ENCODE measurements at places on chromosomes 2 and 18. TPM values are rescaled to one million over a fixed set of nuclear protein-coding genes. Genes with fewer than 3 reads are reported as not detected.

CHN1 gene
- 1.6 TPM for total RNA-seq

GLB1L gene
- 3.1 TPM for total RNA-seq

KIAA2012 gene
- 0.30 TPM for total RNA-seq

CIDEA gene
- total RNA-seq, result not detected

RRM2 gene
- total RNA-seq, result 2.7 TPM

ANKRD29 gene
- total RNA-seq, result 0.33 TPM

GRCh38 chr2:68741238-68741637, 6.6 kb downstream of the ARHGAP25 start:
- DNase-seq, result no peak

DNA sequence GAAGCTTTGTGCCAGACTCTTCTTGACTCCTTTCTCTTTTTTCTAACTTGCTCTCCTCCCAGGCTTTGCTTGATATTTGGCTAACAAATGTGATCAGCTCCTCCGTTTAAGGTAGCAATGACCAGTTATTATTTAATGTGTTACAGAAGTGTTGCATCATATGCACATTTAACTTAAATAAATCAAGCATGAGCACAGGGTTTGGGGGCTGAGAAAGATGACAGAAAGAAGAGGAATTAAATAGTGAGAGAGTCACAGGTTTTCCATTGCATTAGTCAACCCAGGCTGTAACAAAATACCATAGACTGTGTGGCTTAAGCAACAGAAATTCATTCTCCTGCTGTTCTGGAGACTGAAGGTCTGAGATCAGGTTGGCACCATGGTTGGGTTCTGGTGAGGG, 343.8 kb downstream of the RPRM start:
- DNase-seq, result no peak

DNA sequence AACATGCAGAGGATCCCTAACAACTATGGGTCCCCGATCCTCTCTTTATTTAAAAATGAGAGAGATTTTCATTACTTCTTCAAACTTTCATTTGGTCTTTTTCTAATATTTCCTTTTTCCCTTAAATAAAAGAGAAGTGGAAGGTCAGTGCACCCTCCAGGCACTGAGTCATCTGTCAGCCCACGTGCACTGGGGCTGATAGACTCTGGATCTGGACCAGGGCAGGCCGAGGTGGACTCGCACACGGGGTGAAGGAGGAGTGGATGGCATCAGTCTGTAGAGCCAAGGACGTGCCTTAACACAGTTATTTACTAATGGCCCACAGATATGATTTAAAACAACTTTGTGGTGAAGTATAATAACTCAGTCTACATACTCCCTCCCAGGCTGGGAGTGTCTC, 214.4 kb upstream of the TMEM200C start:
- DNase-seq, result peak; percentile 76

DNA sequence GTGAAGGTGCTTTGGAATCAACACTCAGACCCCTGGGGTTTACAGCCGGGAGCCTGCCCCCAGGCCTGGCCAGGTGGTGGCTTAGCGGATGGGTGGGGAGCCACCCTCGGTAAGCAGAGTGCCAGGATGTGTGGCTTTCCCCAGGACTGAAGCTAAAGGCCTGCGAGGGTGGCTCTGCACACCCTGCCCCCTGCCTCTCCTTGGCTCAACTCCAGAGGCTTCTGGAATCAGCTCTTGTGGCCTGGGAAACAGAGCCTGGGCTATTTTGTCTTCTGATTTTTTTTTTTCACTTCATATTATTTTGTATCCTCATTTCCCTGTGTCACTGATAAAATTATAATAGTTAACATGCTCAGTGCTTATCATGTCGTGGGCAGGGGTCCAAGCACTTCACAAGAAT, 79.8 kb downstream of the RHOB start:
- no peak for DNase-seq

- no peak for DNase-seq
Observed at GRCh38 chr18:41996020-41996419, 41.0 kb downstream of the PIK3C3 start.

GRCh38 chr2:126899616-126900185, 1.0 kb downstream of the TEX51 start:
- peak; percentile 27 for DNase-seq

DNA sequence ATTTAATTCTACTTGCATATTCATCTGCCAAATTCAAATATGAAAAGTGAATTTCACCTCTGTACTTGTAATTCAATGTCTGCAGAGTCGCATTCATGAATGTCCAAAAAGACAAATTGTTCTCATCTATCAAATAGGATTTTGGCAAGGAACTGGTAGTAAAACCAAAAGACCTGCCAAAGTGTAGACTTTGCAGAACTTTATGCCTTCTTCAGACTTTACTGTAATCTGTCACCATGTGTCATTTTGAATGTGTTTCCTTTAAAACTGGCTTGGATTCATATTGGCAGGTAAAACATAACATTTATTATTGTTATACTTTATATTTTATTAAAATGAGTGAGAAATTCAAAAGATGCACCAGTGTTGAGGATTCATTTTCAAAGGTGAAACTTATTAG, 701.9 kb upstream of the LINC00305 start:
- no peak for DNase-seq

DNA sequence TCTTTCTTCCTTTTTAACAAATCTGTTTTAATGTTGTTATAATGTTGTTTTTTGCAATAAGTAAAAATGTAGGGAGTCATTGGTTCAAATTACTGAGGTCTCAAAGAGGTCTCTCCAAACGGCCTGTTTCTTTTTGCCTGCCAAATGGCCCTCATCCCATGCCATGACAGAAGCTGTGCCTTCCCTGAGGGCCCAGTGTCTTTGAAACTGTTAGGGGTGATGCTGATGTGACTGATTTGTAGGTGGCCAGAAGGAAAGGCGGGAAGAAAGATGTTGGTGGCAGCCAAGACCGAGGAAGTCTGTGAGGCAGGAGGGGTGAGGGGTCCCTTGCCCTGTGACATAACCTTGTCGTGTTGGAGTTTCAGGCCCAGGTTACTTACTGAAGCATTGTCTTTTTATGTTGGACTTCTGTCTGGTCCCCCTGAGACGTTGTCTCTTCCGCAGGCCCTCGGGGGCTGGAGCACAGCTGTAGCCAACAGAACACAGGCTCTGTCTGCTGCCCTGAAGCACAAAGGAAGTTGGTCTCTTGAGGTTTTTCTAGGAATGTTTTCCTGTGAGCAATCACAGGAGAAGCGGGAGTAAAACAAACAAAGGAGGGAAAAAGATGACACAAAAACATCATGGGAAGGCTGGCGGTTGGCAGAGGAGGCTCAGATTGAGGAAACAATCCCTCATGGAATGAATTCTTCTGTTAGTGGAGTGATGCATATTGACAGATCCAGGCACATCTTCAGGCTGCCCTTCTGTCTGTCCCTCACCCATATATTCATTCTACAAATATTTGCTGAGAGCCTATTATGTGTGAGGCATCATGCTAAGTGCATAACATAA, 4.9 kb upstream of the ST3GAL5 start:
- DNase-seq, result no peak

DNA sequence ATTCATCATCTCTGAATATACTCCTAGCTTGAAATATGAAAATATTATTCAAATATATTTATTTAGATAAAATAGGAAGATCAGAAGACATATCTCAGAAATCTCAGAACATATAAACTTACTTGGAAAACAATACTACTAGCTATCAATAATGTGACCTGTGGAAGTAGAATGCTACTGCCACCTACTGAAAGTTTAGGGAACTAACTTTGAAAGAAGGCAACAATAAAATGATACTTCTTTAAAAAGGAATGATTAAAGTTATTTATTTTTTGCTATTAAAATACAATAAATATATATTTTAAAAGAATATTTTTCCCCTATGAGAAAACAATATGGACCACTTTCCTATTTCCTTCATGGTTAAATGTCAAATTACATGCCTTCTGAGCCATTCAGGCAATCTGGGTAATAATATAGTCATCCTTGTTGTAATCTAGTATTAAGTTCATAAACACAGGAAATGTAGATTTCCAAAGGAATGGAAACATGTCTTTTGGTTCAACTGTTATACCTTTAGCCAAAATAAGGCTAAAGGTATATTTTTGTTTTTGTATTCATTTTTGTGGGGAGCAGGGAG, 26.0 kb downstream of the ACADL start:
- DNase-seq, result no peak

- peak; percentile 12 for DNase-seq
Observed at GRCh38 chr2:16149349-16150243, 209.2 kb downstream of the MYCN start.

DNA sequence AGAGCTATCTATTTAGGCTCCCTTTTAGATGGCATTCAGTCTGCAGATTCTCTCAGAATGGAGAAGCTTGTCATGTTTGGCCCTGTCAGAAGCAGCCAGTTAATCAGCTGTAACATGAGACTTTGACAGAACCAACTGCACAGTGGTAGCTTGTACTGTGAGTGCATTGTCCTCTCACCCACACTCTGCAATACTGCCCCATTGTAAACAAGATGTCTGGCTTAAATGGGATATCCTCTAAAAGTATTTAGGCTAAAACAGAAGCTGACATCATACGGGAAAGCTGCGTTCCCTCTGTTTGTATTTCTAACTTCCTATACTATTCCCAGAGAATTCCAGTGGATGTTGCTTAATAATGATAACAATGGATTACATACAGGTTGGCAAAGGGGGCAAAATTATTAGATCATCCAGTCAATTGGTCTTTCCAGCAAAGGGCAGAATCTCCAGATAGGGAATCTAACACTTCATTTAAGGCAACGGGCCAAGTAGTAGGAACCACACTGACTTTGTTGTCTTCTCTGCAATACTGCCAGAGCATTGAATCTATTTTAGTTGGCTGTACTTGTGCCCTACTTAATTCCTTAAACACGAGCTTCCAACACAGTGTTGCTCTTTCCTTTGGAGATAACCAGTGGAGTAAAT, 15.4 kb upstream of the STAT4 start:
- no peak for DNase-seq

- peak; percentile 97 for DNase-seq
Observed at GRCh38 chr18:9102508-9103375, at the start of gene NDUFV2. TSS of gene NDUFV2 (plus strand) at chr18:9102699. CDS start at chr18:9102744, 45 bp downstream.
